ENCODE measurements at places on chromosomes 6 and 20. TPM values are rescaled to one million over a fixed set of nuclear protein-coding genes. Genes with fewer than 3 reads are reported as not detected.

Gene PAK1IP1
- total RNA-seq: 5.2 TPM

Gene PPP1R14C
- not detected for total RNA-seq

DNA sequence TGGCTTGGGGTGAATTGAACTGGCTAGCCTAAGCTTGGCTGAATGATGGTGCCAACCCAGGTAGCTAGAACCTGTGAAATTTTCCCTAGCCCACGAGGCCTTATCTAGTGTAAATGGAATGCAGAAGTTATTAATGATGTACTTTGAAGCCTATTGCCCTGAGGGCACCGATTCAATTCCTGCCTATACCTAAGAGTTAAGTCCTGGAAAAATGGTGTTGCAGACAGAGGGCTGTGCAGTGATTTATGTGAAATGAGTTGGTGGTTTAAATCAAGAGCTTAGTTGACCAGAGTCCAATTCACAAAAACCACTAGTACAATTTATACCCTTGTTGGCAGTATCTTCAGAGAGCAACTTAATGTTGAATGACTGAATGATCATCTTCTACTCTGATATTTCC is 373.8 kb upstream of the JAG1 start:
- no peak for DNase-seq

DNA sequence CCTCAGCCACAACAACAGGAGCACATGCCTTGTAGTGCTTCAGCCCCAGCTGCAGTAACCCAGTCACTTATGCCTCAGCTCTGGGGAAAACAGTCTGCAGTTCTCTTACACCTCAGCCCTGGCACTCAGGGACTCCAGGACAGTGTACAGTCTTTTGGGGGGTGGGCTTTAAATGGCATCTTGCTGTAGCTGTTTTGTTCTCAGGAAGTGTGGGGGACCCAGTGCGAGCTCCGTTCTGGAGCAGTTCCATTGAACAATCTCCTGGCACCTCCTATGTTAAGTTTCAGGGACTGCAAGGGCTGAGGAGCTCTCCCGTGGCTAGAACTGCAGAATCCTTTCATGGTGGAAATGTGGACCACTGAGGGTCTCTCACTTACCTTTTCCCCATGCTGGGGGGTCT is 55.2 kb downstream of the PLCG1 start:
- DNase-seq: no peak

DNA sequence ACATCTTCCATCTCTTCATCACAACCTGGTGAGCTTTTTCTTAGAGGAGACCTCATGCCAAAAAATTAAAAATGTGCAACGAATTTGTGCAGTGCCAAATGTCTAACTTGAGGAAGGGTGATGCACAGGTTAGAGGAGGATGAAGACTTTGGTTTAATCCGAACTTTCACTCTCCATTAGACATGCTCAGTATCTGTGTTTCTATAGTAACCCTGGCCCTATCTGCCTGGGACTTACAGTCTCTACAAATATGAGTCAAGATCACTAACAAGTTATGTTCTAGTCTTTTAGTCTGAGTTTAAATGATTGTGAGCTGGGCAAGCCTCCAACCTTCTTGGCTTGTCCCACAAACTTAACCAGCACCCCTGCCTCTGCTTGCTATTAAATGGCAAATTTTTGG is 377.0 kb downstream of the BMP2 start:
- DNase-seq: no peak

GRCh38 chr6:120945905-120946594 is 388.2 kb downstream of the TBC1D32 start:
- no peak for DNase-seq

- DNase-seq: no peak
These were observed 167.1 kb upstream of the ZNF337 start for GRCh38 chr20:25863536-25864325.
